ENCODE measurements at places on chromosomes 5 and 9.

- DNase-seq: no peak
These were observed 72.1 kb downstream of the ADRB2 start for GRCh38 chr5:148898413-148899075.

- no peak for DNase-seq
These were observed 149.3 kb upstream of the PPP1R26 start for GRCh38 chr9:135330307-135330631.

DNA sequence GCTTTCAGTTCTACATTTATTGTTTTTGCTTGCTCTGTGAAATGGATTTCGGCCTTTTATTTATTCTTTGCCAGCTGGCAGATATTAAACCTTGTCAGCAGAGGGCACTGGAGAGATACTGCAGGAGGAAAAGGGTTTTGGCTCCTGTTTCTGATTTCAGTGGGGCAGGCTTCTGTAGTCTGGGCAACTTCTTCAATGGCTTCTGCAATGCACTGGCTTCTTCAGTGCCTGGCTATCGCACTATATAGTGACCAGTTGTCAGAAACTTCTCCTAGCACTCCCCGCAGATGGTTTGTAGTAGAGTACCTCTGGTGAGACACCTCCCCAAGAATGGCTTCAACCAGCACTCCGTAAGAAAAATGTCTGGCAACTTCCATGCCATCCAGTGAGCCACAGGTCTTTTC is 3.2 kb upstream of the NFX1 start:
- DNase-seq: peak; percentile 60

GRCh38 chr5:17999858-18000257 is 365.6 kb downstream of the TAF11L14 start:
- DNase-seq: no peak

GRCh38 chr5:125113328-125113727 is 366.9 kb upstream of the ZNF608 start:
- DNase-seq: no peak

DNA sequence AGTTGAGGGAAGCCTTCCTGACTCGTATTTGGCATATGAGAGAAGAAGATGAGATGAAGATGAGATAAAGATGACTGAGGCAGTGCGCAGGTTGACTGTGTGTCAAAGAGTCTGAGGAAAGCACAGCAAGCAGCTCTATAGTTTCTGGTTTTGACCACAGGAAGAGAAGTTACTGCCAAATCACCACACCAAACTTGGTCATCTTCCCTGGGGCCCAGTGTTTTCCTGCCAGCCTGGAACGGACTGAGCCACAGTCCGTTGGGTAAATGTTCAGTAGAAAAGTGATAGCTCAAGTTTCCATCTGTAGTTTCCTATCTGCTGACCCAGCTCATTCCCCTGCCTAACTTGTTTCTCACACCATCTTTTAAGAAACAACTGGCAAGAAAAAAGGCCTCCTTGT is 80.7 kb upstream of the ADAMTS19 start:
- DNase-seq: no peak

DNA sequence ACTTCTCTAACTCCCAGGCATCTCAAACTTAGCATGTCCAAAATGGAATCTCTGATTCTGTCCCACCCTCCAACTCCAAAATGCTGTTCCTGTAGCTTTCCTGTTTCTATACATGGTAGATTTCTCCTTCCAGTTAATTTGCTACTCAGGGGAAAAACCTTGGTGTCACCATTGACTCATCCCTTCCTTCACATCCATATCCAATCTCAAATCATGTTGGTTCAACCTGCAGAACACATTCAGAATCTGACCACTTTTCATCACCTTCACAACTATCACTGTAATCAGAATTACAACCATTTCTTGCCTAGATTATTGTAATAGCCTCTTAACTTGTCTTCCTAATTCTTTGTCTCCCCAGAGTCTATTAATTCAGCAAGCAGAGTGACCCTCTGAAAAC is 10.8 kb downstream of the RIOK2 start:
- DNase-seq: no peak

DNA sequence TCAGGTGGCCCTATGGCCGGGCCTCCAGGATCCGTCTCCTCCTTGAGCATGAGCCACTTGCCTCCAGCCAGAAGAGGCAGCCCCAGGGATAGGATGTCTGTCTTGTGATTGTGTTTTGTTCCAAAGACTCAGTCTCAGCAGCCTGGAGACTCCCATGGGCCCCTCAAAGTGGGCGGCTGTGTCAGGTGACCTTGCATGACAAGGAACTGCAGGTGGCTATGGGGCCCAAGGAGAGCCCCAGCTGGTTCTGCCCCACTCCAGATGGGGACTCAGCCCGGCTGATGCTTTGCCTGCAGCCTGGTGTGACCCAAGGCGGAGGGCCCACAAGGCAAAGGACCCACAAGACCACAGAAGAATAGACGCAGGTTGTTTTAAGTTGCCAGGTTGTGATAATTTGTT is 284.3 kb upstream of the IRX4 start:
- no peak for DNase-seq

- no peak for DNase-seq
These were observed 384.7 kb downstream of the BNC2 start for GRCh38 chr9:16485575-16486321.

DNA sequence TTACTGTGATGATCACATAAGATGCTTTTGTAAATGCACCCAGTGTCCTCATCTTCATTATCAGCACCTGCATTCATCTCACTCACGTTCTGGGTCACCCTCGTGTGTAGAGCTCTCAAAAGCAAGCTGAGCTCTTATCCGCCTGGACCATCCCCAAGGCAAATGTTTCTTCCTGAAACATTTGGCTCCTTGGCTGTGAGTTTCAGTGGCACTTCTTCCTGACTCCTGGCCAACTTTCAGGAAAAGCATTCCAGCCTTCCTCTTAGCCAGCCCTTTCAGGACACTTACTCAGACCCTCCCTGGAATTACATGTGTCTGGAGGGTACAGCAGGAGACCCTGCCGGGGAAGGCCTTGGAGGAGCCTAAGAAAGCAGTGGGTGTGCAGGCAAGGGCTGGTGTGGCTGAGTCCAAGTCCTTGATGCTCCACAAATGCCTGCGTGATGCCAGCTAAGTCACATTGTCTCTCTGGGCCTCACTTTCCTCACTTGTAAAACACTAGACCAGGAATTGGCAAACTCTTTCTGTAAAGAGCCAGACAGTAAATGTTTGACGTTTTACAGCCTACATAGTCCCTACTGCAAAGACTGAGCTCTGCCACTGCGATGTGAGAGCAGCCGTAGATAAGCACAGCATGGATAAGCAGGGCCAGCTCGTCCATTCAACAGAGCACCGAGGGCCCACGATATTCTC is 72.1 kb downstream of the PDE6A start:
- no peak for DNase-seq

DNA sequence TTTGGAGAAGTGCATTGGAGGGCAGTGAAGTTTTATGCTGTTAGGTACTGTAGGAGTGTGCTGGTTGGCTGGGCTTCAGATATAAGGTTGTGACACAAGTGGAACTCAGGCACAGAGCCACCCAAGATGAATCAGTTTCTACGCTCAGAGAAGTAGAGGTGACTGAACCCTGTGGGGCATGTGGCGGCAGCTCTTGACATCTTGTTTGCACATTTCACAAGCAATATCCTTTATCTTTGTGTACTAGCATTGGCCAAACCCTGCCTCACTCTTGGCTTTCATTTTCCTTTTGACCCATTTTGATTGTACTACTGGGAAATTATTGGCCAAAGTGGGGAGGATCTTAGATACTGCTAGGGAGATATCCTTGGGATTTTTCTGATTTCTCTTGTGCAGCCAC is 110.0 kb downstream of the PSAT1 start:
- no peak for DNase-seq

GRCh38 chr5:94197970-94198369 is 420.4 kb downstream of the KIAA0825 start:
- DNase-seq: no peak

- no peak for DNase-seq
These were observed 44.7 kb upstream of the UNC5A start for GRCh38 chr5:176765687-176766086.

DNA sequence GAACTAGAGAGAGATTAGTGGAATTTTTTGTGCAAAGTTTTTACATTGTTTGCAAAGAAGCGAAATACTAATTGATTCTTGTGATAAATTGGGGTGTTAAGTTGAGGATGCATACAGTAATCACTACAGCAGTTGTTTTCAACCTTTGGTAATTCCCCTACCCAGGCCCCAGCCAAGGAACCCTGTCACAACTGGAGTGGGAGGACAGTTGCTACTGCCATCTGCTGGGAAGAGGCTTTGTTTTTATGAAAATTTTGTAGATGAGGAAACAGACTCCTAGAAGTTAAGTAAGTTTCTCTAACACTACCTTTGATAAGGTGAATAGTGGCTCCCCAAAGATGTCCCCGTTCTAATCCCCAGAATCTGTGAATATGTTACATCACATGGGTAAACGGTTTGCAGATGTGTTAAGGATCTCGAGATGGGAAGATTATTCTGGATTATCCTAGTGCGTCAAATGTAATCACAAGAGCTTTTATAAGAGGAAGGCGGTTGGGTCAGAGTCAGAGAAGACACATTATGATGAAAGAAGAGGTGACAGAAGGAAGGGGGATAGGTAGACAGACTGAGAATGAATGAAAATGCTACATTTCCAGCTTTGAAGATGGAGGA is 34.0 kb upstream of the PPP1R2B start:
- DNase-seq: no peak

DNA sequence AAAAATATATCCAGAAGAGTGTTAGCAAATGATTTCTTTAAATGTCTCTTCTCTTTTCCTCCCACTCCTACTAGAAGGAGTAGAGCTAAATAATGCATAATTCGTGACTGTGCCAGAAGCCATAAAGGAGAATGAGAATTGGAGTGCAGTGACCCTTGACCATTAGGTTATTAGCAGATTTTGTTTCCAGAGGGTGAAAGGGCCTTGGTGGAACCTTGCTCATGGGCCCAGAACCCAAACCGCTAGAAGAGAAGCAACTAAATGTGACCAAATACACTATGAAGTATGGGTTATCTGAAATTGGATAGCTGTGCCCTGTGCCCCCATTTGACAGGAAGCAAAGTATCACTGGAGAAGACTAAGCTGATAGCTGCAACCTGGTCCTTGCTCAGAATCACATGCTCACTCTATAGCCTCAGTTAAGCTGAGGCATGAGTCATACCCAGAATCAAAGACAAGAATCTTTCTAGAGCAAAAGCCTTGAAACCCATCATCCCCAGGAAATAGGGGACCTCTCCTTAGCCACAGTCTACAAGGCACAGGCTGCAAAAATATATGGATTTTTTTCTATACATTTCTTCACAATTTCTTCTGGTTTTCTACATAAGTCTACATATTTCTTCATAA is 36.3 kb downstream of the CAPSL start:
- DNase-seq: peak; percentile 56

- no peak for DNase-seq
These were observed 15.3 kb downstream of the FAM169A start for GRCh38 chr5:74850789-74851425.

GRCh38 chr5:160960592-160960991 is 108.6 kb upstream of the ATP10B start:
- no peak for DNase-seq

- no peak for DNase-seq
These were observed 127.9 kb downstream of the EFNA5 start for GRCh38 chr5:107542831-107543231.

DNA sequence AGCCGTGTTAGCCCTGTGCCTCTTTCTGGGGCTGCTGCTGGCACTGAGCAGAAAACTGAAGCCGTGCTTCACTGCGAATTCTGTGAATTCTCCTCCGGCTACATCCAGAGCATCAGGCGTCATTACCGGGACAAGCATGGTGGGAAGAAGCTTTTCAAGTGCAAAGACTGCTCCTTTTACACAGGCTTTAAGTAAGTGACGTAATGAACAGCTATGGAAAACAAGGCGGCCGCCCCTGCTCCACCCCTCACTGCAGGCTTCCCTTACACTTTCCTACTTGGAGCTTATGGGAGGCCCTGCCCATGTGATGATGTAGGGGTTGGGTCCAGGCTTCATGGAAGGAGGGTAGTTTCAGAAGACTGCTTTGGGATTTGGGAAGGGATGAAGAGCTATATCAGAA is 109.1 kb downstream of the ZNF462 start:
- DNase-seq: no peak

GRCh38 chr5:66795682-66796081 is 199.5 kb downstream of the MAST4 start:
- no peak for DNase-seq

DNA sequence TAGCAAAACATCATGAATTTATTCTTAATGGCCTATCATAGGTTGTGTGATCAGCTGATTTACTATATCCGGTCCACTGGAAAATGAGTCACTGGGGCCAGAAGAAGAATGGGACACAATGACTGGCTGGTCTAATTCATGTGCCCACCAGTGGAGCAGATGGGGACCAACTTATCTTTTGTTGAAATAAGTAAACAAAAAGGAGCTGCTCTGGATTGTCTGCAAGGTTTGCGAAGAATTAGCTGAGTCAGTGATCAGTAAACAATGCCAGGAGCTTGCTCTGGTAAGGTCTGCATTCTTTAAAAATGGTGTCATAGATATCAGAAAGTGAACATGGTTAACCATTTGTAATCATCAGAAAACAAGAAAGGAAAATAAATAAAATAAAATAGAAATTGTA is 128.0 kb downstream of the RASEF start:
- DNase-seq: no peak

- DNase-seq: no peak
These were observed 20.3 kb downstream of the LMX1B start for GRCh38 chr9:126633881-126634558.

- peak; percentile 19 for DNase-seq
These were observed 18.4 kb downstream of the SLC25A46 start for GRCh38 chr5:110757118-110757729.

DNA sequence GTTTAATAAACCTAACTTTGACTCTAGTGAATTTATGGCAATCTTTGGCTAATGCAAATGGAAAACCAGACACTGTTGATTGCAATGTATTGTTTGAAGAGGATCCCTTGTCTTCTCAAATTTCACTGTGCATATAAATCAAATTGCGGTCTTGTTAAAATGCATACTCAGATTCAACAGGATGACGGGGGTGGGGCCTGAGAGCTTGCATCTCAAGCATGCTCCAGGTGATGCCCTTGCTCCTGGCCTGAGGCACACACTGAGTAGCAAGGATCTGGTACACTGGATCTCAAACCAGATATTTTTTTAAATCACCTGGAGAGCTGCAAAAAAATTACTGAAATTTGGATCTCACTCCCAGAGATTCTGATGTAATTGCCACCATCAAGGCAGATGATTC is 463.7 kb downstream of the DNAH5 start:
- DNase-seq: no peak

DNA sequence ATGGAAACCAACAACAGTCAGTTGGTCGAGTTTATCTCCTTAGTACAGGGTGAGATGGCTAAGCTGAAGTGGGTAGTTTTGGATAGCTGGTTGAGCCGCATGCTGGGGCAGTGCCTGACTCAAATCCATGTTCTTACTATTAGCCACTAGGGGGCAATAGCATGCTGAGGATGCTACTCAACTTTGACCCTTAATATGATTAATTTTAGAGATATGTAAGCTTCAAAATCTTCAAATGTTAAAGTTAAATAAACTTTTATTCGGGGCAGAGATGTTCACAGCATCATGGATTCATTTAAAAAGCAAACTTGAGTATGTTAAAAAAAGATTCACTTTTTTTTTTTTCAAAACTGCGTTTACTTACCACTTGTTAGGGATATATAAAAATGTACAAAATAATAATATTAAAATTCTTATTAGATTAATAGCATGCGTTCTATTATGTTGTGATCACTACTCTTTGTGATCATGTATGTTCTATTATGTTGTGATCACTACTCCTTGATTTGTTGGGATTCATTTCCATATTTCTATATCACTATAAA is 57.0 kb downstream of the C9orf153 start:
- peak; percentile 30 for DNase-seq

GRCh38 chr5:83306572-83307241 is 164.8 kb upstream of the VCAN start:
- DNase-seq: peak; percentile 2
